ENCODE measurements at places on chromosomes 1 and 21.

GRCh38 chr1:87100271-87100670 is 185.8 kb downstream of the HS2ST1 start:
- no peak for DNase-seq

DNA sequence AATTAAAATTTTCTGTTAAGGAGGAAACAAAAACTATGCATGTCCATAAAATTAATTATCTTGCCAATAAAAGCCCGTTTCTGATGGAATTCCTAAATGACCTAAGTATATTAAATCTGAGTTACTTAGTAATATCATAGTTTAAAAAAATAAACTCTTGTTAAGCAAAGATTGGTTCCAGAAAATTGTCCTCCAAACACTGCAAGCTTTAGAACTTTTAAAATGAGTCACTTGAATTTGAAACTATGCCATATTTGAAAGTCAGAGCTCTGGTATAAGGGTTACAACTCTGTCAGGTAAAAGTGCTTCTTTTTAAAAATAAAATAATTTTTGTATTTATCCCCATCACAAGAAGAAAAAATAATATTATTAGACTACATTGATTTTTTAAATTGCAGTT is 409.5 kb downstream of the PLPP3 start:
- DNase-seq, result no peak

- no peak for DNase-seq
These were observed 7.1 kb upstream of the CD34 start for GRCh38 chr1:207918011-207918410.

DNA sequence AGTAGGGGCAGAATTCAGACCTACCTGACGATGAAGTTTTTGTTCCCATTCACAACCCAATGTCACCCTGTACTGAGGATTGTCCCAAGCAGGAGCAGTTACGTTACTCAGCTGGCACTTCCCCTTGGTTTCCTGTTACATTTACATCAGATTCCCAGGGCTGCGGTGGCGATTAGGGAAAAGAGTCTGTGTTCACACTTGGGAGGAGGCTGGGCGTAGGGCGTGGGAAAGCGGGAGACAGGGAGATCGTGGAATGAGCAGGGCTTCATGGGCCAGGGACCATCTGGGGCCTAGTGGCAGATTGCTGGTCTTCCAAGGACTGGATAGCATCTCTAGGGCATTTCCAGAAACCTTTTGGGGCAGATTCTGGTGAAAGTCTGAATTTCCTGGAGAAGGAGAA is 39.0 kb downstream of the TBX19 start:
- DNase-seq, result no peak

- no peak for DNase-seq
These were observed 17.2 kb downstream of the SPOCD1 start for GRCh38 chr1:31798433-31799195.

- no peak for DNase-seq
These were observed 229.5 kb upstream of the USP24 start for GRCh38 chr1:55444667-55445066.

- DNase-seq, result peak; percentile 46
These were observed 9.8 kb upstream of the TSPAN2 start for GRCh38 chr1:115098979-115099692.

DNA sequence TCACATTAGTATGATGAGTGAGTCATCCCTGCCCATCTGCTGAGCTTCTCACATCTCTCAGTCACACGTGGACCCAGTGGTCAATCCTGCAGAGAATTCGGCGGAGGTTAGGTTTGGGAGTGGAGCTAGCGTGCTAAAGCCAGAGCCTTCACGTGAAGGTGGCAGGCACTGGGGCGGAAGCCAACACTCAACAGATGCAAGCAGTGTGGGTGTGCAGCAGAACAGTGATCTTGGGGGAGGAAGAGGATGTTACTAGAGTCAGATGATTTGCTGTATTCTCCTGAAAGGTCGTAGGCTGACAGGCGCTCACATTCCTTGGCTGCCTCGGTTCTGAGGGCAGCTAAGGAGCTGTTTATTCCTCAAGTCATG is 6.7 kb downstream of the C1orf115 start:
- no peak for DNase-seq

DNA sequence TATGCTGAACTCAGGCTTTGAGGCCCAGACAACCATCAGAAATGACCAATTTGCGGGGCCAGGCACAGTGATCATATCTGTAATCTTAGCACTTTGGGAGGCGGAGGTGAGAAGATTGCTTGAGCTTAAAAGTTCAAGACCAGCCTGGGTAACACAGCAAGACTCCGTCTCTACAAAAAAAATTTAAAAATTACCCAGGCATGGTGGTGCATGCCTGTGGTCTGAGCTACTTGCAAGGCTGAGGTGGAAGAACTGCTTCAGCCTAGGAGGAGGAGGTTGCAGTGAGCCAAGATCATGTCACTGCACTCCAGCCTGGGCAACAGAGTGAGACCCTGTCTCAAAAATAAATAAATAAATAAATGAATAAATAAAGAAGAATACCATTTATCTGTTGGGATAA is 156.5 kb downstream of the EIF4G3 start:
- no peak for DNase-seq

- DNase-seq, result no peak
These were observed 11.4 kb downstream of the FLG2 start for GRCh38 chr1:152348447-152348846.

DNA sequence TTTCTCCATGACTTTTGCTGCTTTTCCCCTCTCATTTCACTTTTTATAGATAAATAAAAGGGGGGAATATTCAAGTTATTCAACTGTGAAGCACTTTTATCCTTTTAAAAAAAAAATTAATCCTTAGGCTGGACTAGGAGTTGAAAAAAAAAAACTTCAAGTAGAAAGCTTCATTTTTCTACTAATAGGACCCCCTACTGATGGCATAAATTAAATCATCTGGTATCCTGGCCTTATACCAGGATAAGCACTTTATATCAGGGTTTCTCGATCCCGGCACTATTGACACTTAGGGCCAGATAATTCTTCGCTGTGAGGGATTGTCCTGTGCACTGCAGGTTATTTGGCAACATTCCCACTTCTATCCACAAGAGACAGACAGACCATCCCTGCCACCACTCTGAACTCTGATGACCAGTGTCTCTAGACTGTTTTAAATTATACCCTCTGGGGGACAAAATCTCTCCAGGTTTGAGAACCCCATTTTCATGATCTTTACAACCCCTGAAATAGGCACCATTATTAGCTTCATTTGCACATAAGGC is 17.6 kb downstream of the USP33 start:
- DNase-seq, result no peak

Measured in stimulated activated CD4-positive, alpha-beta T cell treated with anti-CD3 and anti-CD28 coated beads, TNF-alpha, amount 100 ng/mL, for 24 hours (primary cell).